ENCODE measurements at places on chromosomes 12 and 14. TPM values are rescaled to one million over a fixed set of nuclear protein-coding genes. Genes with fewer than 3 reads are reported as not detected.
A peak's percentile ranks its signal among the peaks of the same experiment; 100 is the strongest.

- no peak for DNase-seq
Measured at GRCh38 chr14:33859306-33859705, 91.6 kb downstream of the EGLN3 start.

DNA sequence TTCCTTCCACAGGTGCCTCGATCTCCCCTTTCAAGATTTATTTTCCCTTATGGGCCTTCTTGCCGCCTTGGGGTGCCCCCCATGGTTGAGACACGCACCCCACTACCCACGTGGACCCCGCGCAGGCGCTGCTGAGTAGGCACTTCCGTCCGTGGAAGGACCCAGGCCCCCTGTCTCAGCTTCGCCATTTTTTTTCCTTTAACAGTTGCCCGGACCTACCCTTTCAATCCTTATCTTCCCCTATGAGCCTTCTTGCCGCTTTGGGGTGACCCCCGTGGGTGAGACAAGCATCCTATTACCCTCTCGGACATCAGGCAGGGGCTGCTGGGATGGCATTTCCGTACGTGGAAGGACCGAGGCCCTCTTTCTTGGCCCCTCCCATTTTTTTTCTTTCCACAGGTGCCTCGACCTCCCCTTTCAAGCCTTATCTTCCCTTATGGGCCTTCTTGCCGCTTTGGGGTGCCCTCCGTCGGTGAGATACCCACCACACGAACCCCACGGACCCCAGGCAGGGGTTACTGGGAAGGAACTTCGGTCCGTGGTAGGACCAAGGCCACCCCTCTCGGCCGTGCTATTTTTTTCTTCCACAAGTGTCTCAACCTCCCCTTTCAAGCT is 268.2 kb downstream of the ALG10 start:
- DNase-seq, result peak; percentile 10

DNA sequence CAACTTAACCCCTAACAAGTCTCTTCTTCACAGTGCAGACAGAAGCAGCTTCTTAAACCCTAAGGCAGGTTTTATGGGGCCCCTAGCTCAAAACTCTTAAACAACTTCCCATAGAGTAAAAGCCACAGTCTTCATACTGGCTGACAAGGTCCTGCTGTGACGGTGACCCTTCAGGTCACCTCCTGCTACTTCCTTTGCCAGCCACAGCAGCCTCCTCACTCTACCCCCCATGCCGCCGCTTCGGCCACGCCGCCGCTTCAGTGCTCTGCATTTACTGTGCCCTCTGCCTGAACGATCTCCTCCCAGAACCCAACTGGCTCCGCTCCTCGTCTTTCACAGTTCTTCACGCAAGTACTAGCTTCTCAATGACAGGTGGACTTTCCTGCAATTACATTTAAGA is 45.5 kb downstream of the ACADS start:
- no peak for DNase-seq

Gene SLC6A13
- 0.90 TPM for total RNA-seq

GRCh38 chr12:128307791-128308190 is 40.8 kb downstream of the TMEM132C start:
- DNase-seq, result no peak

Gene SYNE3
- 39.1 TPM for total RNA-seq

GRCh38 chr14:53010193-53011040 is 59.6 kb upstream of the FERMT2 start:
- no peak for DNase-seq

GRCh38 chr14:79831195-79831892 is 380.0 kb downstream of the DIO2 start:
- DNase-seq, result no peak

- DNase-seq, result no peak
Measured at GRCh38 chr12:112584266-112584722, 165.5 kb downstream of the PTPN11 start.

Gene TSPAN19
- not detected for total RNA-seq

GRCh38 chr14:69066396-69067171 is 86.3 kb downstream of the DCAF5 start:
- no peak for DNase-seq

DNA sequence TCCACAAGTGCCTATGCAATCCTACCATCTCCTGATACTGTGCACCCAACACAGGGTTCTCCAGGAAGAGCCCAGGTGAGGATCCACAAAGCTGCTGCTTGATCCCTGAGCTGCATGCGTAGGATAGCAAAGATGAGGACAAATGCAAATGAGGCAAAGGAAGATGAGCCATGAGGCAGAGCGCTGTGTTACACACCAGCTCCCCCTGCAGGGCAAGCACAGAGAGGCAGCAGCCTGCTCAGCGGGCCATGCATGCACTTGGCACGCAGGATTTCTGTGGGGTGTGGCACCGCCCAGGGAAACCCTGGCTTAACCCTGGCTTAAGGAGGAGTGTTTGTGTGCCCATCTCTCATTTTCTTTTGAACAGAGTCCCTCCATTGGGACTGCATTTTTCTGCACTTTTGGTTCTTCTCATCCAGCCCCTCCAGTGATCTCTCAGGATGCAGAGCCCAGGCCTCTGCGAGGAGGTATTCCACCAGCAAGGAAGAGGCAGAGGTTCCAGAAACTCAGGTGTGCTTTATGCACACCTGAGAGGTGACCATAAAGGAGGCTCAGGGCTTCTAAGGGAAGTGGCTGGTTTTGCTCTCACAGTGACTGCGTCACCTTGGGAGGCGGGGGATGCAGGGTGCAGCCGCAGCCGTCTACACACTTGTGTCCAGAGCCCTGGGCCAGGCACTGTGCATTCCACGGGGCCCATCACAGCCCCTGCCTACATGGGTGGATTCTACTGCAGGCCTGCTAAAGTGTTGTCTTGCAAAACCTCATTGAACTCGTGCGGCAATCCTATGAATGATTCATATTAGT is 973.3 kb upstream of the TMEM132C start:
- DNase-seq, result peak; percentile 83

Gene ACOT4
- 0.39 TPM for total RNA-seq

Gene TOX4
- total RNA-seq, result 75.7 TPM

- DNase-seq, result no peak
Measured at GRCh38 chr12:3746758-3747157, 6.2 kb downstream of the CRACR2A start.

DNA sequence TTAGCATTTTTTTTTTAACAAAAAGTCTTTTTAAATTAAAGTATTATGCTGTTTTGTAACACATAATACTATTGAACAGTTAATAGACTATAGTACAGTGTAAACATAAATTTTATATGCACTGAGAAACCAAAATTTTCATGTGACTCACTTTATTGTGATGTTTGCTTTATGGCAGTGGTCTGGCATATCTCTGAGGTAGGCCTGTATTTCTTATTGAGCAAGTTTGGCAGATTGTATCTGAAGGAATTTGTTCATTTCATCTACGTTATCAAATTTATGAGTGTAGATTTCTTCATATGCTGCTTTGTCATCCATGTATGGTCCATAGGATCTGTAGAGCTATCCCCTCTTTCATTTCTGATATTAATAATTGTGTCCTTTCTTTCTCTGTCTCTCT is 78.8 kb upstream of the PDE3A start:
- no peak for DNase-seq

Gene SLC5A8
- not detected for total RNA-seq

DNA sequence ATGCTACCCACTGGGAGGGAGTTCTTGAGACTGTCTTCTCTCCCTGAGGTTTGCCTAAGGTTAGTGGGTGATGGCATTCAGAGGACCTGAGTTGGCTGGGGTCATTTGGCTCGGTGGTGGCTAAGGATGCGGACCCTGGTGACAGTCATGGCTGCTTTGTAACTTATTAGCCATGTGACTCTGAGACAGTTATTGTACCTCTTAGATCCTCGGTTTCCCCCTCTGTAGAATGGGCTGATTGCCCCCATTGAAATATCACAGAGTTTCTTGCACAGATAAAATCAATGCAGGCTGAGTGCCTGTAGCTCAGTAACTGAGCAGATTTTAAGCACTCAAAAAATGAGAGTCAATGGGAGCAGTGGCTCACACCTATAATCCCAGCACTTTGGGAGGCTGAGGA is 96.7 kb upstream of the MED13L start:
- no peak for DNase-seq

GRCh38 chr14:47278233-47278842 is 397.1 kb downstream of the MDGA2 start:
- DNase-seq, result no peak

Gene GLI1
- total RNA-seq, result 15.5 TPM

GRCh38 chr14:75654127-75654732 is 6.4 kb downstream of the ERG28 start:
- peak; percentile 83 for DNase-seq

DNA sequence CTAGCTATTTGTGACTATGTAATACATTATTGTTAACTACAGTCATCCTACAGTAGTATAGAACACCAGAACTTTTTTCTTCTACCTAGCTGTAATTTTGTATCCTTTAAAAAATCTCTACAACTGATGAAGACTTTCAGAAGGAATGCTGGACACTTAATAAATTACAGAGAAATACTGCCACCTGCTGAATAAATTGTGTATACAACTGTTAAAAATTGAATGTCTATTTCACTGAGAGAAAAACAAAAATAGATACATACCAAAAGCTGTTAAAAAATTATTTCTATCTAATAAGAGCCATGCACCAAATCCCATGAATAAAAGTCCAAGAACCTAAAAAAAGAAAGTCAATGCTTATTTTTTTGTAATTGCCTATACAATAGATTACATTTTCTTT is 6.6 kb downstream of the TSPAN19 start:
- no peak for DNase-seq

Gene GRIP1
- total RNA-seq, result 0.88 TPM

DNA sequence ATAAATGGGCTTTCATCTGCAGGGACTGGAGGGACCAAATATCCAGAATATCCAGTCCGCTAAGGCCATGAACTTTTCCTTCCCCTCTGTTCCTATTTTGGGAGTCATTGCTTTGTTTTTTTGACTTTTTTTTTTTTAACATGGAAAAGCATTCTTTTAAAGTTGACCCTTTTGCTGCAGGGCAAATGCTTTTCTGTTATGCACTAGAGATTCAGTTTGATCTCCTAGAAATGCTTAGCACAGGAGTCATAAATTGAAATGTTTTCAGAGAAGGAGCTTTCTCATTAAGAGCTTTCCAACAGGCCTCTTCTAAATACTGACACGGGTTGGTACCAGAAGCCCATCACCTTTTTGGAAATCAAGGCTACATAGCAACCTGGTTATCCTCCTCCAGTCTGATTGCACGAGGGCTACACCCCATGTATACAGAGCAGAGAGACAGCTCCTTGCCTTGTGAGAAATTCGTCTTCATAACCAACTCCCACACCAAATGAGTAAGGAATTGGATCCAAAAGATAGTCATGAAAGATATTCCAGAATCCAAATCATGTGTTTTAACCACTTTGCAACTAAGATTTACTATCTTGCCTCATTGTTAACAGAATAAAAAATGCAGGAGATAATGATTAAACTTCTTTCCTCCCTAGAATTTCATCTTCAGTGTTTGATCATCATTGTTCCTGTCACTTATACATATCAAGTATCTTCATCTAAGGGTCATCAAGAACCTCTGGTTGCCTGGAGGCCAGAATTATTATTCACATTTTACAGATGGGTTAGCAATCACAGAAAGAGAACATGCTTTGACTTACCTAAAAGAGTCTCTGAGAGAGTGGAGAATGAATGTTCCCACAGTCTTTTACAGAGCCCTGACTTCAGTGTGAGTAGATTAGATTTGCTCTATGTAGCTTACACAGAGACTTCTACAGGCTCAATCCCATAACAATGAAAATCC is 389.4 kb downstream of the ZFP36L1 start:
- no peak for DNase-seq

Gene PPP1R36
- total RNA-seq, result 0.42 TPM

- DNase-seq, result no peak
Measured at GRCh38 chr12:124764870-124765580, 98.6 kb downstream of the SCARB1 start.

DNA sequence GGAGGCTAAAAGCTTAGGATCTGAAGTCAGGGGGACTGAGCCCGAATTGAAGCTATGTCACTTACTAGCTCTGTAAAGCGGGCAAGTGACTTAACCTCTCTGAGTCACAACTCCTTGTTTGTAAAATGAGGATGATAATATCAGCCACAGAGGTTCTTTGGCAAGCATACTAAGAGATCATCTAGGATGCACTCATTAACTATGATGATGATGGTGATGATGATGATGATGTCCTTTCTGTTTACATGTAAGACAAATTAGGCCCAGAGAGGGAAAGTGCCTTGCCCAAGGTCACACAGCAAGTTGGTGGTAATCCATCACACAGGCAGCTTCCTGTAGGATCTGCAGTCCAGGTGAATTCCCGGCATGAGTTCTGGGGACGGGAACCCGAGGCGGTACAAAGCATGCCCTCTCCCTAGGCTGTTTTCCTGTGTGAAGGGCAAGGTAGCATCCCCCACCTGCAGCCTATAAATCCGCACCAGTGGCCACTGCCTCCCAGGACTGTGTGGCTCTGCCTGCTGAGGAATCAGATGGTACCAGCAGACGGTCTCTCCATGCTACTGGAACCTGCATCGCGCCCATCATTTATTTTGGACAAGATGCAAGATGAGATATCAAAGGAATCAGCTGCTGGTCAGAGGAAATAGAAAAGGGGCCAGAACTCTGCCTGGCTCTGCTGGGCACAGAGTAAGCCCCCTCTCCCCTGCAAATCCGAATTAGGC is 55.2 kb downstream of the MAP1LC3B2 start:
- DNase-seq, result peak; percentile 36

DNA sequence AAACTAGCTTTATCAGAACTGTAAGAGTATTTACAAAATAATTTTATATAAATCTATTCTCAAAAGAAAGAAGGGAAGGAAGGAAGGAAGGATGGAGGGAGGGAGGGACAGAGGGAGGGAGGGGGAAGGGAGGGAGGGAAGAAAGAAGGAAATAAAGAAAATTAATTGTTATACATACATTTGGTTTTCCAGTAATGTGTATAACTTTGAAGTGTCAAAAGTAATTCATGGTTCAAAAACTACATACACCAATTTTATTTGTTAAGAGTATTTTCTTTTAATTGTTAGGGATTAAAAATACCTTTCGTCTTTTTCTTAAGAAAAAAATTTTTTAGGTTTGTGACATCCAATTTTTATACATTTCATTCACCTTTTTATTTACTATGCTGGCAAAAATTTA is 17.5 kb upstream of the KCNC2 start:
- DNase-seq, result no peak

- no peak for DNase-seq
Measured at GRCh38 chr12:110249105-110249504, 31.9 kb upstream of the ATP2A2 start.

GRCh38 chr14:75069811-75070145 is 337 bp downstream of the ZC2HC1C start:
- no peak for DNase-seq

DNA sequence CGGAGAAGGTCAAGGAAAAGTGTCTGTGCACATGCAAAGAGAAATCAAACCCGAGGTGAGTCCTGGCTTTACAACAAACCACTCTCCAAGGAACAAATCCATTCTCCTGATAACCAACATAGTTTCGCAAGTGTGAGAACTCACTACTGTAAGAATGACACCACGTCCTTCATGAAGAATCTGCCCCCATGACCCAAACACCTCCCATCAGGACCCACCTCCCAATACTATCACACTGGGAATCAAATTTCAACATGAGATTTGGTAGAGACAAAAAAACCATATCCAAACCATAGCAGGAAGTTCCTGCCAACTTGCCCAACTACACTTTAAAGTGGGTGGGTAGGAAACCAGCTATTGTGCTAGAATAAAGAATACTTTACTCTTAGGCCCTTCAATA is 2.4 kb upstream of the ERC1 start:
- no peak for DNase-seq

Gene CLEC4C
- not detected for total RNA-seq

- DNase-seq, result no peak
Measured at GRCh38 chr14:103023881-103024473, 33.4 kb downstream of the CDC42BPB start.
